ENCODE measurements at places on chromosomes 2 and 18.

GRCh38 chr2:159086342-159086741 lies 117.9 kb downstream of the TANC1 start:
- DNase-seq, result no peak

DNA sequence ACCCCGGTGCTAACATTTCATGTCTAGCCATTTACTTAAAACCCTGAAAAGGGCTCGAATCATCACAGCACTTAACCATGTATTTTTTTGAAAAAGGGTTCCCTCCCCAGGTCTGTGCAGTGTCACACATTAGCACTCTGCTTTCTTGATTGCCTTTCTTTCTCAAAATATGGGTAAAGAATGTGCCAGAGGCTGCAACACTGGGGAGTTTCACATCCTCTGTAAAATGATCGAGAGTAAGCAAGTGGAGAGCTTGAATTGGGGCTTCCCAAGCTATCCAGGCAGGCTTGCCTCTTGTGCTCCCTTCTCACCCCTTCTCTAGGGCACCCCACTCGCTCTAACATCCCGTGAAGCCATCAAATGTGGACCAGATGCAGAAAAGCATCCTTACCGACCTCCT lies 177.0 kb upstream of the CCDC68 start:
- no peak for DNase-seq

DNA sequence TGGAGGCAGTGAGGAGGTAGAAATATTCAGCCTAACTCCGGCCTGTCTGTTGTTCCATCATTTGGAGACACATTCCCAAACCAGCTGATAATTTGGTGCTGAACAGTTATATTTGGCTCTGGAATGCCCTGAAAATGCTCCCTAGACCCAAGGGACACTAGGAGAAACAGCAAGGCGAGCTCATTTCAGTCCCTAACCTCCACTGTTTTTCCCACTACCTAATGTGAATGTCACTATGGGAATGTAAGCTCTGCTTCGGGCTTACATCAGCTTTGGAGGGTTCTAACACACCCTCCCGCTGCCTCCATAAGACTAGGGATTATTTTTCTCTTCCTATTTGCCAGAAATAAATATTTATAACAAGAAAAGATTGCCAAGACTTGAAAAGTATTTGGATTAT lies 103.5 kb downstream of the ANTXR1 start:
- no peak for DNase-seq

GRCh38 chr18:67425672-67426071 lies 90.8 kb downstream of the DSEL start:
- no peak for DNase-seq

GRCh38 chr2:209146682-209147320 lies 277.0 kb upstream of the MAP2 start:
- no peak for DNase-seq

- no peak for DNase-seq
Measured at GRCh38 chr2:20573620-20574422, 77.1 kb downstream of the HS1BP3 start.

- DNase-seq, result no peak
Measured at GRCh38 chr2:174603280-174603679, 5.7 kb upstream of the WIPF1 start.

GRCh38 chr2:182597570-182598295 lies 118.3 kb upstream of the DNAJC10 start:
- DNase-seq, result no peak

- no peak for DNase-seq
Measured at GRCh38 chr2:96342085-96342484, 6.5 kb downstream of the NCAPH start.
